Myocyte (in vitro differentiated cells): ENCODE measurements at places on chromosomes 2 and 18. TPM values are rescaled to one million over a fixed set of nuclear protein-coding genes. Genes with fewer than 3 reads are reported as not detected.

The SERPINB2 gene
- total RNA-seq, result 0.40 and 1.3 TPM in 2 replicates

The RIT2 gene
- total RNA-seq, result not detected in 2 replicates

The SUCLG1 gene
- total RNA-seq, result 53.6 and 55.7 TPM in 2 replicates

The ALK gene
- total RNA-seq, result 0.27 TPM in 1 of 2 replicates, not detected in the other

The RAX gene
- total RNA-seq, result not detected in 2 replicates

The PCARE gene
- total RNA-seq, result 0.31 and 0.32 TPM in 2 replicates

The PGAP1 gene
- 6.8 and 8.8 TPM in 2 replicates for total RNA-seq

The EPC2 gene
- 16.0 and 20.6 TPM in 2 replicates for total RNA-seq

The SS18 gene
- total RNA-seq, result 60.8 and 67.9 TPM in 2 replicates

The GKN2 gene
- total RNA-seq, result not detected in 2 replicates

The SERPINB4 gene
- total RNA-seq, result not detected in 2 replicates

The DYSF gene
- total RNA-seq, result 114 and 149 TPM in 2 replicates
